Karpas-422 (cell line): ENCODE measurements at places on chromosomes 2 and 18.
A peak's percentile ranks its signal among the peaks of the same experiment; 100 is the strongest.

DNA sequence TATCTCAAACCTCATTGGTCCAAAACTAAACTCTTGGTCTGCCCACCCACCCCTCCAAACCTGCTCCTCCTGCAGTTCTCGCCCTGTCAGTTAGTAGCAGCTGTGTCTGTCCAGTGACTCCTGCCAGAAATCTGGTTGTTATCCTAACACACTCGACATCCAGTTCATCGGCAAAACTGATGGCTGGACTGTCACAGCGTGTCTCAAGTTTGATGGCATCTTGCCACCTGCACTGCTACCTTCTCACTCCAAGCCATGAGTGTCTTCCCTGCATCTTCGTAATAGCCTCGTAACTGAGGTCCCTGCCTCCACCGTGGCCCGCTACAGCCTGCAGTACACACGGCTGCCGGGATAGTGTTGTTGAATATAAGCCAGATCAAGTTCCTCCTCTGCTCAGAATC, 470.1 kb upstream of the RAB12 start:
- no peak for DNase-seq

GRCh38 chr2:149055751-149056150, 17.3 kb downstream of the LYPD6B start:
- no peak for DNase-seq

- no peak for DNase-seq
Observed at GRCh38 chr2:214014551-214015220, 396.2 kb upstream of the VWC2L start.

GRCh38 chr2:85888020-85888683, 638 bp downstream of the ST3GAL5 start:
- DNase-seq: peak; percentile 54

- no peak for DNase-seq
Observed at GRCh38 chr18:24372279-24372872, 25.2 kb downstream of the OSBPL1A start.

GRCh38 chr18:50602466-50602865, 42.6 kb downstream of the MAPK4 start:
- no peak for DNase-seq

DNA sequence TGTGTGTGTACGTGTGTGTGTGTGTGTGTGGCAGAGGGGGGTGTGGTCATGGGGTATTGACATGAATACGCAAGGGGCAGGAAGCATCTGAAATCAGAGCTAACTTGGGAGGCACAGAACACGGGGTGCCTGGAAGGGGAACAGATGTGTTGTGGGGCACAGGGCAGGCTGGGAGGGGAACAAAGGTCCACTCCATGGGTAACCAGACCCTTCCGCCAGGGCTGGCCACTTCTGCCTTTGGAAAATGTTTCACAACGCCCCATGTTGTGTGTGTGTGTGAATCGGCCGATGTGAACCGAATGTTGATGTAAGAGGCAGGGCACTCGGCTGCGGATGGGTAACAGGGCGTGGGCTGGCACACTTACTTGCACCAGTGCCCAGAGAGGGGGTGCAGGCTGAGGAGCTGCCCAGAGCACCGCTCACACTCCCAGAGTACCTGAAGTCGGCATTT, at the start of gene SLC11A1:
SLC11A1 (plus strand) TSS at position 358 of the 451 bp plus-strand sequence. CDS start 96 bp downstream, outside the sequence.
- peak; percentile 65 for DNase-seq

DNA sequence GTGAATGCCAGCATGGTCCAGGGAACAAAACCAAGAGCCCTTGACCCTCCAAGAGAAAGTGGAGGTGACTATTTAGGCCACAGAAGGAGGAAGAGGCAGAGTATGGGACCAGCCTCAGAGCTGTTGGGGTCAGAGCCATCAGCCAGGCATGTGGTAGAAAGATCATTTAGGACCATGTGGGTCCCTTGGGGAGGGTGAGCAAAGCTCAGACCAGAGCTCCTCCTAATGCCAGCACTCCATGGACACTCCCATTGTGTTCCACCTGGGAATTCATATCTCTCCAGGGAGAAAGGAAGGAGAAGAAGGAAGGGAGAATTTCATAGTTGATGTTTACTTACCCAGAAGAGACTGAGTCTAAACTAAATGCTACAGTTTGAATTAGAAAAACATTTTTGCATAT, 73.2 kb downstream of the CYBRD1 start:
- no peak for DNase-seq

GRCh38 chr2:30511122-30512083, 64.4 kb downstream of the LCLAT1 start:
- peak; percentile 66 for DNase-seq

DNA sequence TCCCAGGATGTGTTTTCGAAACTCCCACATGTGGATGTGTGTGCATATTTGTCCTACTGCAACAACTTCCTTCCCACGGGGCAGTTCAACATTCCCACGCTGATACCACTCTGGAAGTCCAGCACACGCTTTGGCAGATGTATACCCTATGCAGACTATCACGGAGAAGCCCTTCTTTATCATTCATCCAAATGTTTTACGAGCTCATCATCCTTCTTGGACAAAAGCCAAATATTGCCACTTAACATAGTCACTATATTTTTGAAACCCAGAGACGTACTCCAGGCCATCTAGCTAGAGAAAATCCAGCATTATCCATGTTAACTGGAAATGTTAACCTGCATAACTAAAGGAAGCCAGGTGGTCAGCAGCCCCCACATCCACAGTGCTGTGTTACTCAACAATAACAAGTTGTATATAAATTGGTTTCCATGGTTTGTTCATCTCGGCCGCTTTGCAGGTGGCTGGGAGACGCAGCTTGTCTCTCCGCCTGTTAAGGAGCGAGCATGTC, 131.5 kb downstream of the ZNF532 start:
- no peak for DNase-seq

- no peak for DNase-seq
Observed at GRCh38 chr2:75166491-75166890, 32.8 kb downstream of the TACR1 start.

- DNase-seq: no peak
Observed at GRCh38 chr2:100009743-100010142, 132.6 kb downstream of the AFF3 start.

DNA sequence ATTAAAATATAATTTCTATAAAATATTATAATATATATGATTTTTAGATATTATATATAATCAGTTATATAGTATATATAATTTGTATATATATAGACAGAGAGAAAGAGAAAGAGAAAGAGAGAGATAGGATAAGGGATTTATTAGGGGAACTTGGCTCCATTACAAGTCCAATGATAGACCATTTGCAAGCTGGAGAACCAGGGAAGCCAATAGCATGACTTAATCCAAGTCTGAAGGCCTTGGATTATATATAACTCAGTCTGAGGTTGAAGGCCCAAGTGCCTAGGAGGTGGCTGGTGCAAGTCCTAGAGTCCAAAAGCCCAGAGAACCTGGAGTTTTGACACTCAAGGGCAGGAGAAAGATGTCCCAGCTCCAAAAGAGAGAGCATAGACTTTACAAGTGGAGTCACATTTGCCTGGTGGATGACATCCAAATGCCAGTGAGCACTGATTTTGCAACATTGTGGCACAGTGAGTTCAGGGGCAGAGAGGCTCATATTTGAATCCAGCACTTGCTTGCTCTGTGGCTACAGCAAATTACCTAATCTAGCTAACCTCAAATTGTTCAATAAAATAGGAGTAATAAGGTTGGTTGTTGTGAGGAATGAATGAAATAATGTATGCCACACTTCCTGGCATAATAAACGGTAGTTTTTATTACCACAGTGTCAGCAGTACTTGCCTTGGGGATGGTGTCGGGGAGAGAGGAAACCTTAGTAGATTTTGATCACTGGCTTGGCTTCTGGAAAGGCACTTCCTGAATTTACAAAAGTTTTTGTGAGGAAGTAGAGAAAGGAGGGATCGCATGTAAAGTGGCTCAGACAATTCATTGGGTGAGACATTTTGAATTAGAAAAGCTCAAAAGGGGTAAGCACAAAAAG, 69.6 kb upstream of the CD28 start:
- no peak for DNase-seq

GRCh38 chr2:70489165-70489564, 64.5 kb downstream of the TGFA start:
- no peak for DNase-seq

GRCh38 chr2:220509966-220510365, 882.5 kb downstream of the SLC4A3 start:
- DNase-seq: no peak

GRCh38 chr2:218216336-218216673, 684 bp upstream of the ARPC2 start:
- DNase-seq: no peak
